ENCODE measurements at places on chromosomes 6 and 20. TPM values are rescaled to one million over a fixed set of nuclear protein-coding genes. Genes with fewer than 3 reads are reported as not detected.

Gene PYGB
- total RNA-seq = 128 TPM

Gene SLC17A2
- not detected for total RNA-seq

GRCh38 chr6:96811136-96811535, 26.1 kb downstream of the GPR63 start:
- no peak for DNase-seq

- DNase-seq = no peak
Observed at GRCh38 chr6:97133067-97133466, 149.9 kb downstream of the MMS22L start.

DNA sequence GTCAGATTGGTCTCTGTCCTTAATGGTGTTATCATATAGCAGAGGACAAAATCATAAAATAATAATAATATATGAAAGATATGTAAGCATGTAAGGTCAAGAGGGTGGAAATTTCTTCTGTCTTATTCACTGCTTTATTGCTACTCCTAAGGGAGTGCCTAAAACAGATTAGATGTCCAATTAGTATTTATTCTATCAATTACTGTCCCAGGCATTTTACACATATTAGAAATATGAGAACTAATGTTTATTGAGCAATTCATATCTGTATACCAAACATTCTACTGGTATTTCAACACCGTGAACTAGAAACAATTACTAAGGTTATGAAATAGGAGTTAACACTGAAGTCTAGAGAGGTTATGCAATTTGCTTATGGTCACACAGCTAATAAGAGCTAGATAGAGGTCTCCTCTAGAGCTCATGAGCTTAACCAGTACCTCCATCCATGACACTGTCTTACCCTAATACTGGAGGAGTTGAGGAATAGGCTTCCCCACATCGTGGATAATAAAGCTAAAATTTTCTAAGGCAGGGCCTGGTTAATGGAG, 302.3 kb downstream of the PLCB1 start:
- DNase-seq = no peak

DNA sequence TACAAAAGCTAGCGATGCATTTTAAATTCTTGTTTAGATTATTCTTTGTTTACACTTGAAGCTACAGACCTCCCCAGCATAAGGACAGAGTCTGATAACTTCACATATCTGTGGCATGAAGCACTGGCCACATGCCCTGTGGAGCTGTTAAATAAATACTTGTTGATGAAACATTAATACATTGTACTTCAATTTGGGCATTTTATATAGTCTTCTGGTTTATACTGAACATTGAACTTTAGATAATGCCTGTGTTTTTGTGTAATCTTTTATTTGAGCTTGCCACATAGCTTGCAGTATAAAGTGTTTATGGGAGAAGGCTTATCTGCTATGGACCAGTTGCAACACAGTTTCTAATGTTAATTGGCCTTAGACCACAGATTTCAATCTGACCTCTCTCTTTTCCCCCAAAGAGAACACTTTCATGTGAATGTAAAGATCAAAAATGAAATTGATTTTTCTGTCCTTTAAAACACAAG, 48.2 kb downstream of the FRK start:
- no peak for DNase-seq

GRCh38 chr20:61045876-61046585, 206.0 kb upstream of the CDH4 start:
- no peak for DNase-seq

DNA sequence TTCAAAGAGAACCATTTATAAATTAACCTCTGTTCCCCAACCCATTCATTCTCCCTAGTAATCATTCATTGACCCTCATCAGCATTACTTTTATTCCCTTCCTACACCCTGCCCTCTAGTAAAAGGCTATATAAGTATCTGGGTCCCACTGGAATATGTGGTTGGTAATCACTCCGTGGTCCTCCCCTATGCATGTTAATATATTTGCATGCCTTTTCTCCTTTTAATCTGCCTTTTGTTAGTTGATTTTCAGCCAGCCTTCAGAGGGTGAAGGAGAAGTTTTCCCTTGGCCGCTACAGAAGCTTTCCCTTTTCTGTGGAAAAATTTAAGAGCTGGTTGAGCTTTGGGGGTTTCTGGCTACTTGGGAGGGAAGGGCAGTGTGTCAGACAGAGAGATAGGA, 585.6 kb downstream of the UTRN start:
- DNase-seq = no peak

- no peak for DNase-seq
Observed at GRCh38 chr6:148336901-148337300, 5.7 kb upstream of the SASH1 start.

DNA sequence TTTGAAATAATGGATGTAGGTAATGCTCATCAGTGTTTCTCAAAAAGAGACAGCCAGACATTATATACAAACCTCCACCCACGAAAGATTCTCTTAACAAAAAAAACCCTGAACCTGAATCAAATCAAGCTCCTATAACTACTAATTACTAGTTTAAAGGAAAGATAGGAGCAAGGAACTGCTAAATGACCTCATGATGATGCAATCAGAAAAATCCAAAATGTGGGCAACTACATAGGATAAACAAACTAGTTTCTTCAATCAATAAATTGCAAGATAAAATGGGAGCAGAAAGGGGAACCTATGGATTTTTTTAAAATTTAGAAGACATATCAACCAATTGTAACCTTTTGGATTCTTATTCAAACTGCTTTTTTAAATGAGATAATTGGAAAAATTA, 43.2 kb upstream of the TMEM30A start:
- no peak for DNase-seq

GRCh38 chr6:128290221-128290620, 230.2 kb downstream of the PTPRK start:
- no peak for DNase-seq

DNA sequence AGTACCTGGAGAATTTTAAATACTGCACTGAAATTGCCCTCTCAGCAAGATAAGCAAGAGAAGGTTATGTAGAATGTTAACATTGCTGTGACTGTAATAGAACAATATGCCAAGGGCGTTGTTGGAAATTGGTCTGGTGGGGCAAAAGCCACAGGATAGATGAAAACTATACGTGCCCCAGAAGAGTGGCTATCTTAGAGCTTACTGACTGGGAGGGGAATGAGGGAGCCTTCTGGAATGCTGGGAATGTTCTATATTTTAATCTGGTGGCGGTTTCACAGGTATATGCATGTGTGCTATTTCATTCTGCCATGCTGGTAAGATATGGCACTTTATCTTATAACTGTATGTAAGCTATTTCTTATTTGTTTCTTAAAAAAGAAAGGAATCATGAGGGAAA, 35.2 kb upstream of the YWHAB start:
- DNase-seq = no peak

DNA sequence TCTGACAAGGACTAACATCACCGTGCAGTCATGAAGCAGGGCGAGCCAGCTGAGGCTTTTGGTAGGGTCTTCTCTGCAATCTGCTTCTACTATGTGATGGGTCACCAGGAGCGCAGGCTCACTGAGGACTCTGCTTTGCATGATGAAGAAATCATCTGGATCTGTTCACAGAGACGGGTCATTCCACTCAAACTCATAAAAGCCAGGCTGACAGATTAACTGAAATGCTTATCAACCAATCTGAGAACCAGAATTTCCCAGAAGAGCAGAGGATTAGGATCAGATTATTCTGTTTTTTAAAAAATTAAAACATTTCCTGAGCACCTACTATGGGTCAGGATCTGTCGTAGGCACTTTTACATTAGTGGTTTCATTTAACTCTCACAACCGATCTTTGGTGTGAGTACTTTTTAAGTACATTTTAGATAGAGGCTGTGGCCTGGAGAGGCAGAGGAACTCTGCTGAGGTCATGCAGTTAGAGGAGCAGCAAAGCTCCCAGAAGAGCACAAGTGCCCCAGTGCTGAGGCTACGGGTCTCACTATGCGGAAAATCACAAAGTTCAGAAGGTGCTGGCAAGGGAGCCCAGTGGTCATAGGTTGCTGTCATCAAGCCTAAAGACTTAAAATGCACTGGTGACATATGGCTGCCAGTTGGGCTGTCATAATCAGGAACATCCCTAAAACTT, 109.1 kb downstream of the BACH2 start:
- no peak for DNase-seq

Gene STX11
- total RNA-seq = 16.0 TPM

Gene LY6G6C
- total RNA-seq = not detected

DNA sequence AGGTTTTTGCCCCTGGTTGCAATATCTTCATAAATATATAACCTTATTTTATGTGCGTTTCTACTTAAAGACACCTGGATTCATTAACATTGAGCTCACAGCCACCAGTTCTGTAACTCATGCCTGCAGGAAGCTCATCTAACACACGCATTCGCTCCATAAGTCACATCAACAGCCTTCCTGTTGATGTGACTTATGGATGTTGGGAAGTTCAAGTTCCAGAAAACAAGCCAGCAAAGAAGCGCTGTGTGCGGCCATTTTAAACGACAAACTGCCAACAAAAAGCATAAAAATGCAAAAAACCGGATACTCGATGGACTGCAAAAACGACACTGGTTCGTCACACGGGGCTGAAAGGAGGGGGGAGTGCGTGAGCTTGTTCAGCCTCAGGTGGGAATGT, 77.9 kb upstream of the NFATC2 start:
- no peak for DNase-seq

GRCh38 chr6:125363039-125363823, 61.5 kb upstream of the HDDC2 start:
- peak; percentile 61 for DNase-seq

GRCh38 chr20:43843096-43843964, 71.3 kb upstream of the TOX2 start:
- DNase-seq = peak; percentile 39

DNA sequence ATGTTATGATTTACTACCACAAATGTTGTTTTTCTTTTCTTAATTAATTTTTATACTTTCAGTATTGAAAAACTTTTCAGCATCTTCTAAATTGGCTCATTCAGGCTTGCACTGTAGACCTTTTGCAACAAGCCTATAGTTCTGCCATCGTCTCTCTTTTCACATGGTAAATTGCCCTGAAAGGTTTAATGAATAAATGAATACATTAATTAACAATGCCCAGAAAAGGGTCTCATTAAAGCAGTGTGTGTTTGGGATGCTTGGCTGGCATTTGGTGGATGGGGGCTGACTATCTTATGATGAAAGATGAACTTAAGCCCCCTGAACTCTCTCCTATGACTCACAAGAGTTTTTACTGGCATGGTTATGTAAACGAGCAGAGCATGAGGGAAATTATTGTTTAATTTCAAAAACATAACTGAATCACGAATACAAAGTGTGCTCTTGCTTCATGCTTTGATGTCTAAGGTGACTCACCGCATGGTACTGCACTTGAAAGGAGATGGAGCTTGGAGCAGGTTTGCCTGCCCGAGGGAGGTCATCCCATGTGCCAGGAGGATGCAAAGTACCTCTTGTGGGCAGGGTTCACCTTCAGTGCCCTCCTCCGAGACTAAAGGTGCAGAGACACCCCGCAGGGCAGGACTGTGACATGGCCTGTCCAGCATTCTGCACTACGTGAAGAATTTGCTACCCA, 13.8 kb upstream of the PCK1 start:
- no peak for DNase-seq

Gene FHL5
- total RNA-seq = not detected

Gene PCIF1
- total RNA-seq = 12.8 TPM

GRCh38 chr6:111686249-111686931, 80.7 kb upstream of the TRAF3IP2 start:
- DNase-seq = no peak

Gene APCDD1L
- 0.34 TPM for total RNA-seq

DNA sequence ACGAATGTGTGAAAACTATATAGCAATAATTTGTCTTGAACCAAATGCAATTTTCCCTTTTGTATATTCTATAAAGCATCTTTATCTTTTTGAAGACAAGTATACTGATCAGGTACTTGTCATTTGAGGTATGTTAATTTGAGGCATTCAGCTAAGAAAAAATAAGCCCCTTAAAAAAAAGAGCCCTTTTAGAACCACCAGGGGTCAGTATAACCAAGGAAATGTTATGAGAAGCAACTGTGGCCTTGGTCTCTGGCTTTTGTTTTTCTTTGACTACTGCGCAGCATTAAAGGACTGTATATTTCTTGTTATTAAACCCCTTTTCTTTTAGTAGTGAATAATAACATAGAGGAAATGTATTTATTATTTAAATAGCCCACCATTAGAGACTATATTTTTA, 43.1 kb downstream of the CD109 start:
- peak; percentile 72 for DNase-seq

GRCh38 chr6:111864138-111865048, 8.9 kb downstream of the FYN start:
- no peak for DNase-seq

DNA sequence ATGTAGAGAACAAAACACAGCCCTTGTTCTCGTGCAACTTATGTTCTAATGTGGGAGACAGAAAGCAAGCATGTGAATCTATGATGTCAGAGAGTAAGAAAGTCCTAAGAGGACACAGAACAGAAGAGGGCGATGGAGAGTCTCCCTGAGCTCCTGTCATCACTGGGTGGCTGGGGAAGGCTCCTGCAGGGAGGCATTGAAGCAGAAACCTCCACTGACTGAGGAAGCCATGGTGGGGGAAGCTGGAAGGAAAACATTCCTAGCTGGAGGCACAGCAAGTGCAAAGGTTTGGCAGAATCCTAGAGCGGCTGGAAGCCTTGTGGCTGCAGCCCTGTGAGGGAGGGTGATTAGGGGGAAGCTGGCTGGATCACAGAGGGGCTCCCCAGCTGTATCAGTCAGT, 248.0 kb downstream of the CDH26 start:
- no peak for DNase-seq

GRCh38 chr6:110039981-110040383, 61.9 kb downstream of the GPR6 start:
- no peak for DNase-seq

DNA sequence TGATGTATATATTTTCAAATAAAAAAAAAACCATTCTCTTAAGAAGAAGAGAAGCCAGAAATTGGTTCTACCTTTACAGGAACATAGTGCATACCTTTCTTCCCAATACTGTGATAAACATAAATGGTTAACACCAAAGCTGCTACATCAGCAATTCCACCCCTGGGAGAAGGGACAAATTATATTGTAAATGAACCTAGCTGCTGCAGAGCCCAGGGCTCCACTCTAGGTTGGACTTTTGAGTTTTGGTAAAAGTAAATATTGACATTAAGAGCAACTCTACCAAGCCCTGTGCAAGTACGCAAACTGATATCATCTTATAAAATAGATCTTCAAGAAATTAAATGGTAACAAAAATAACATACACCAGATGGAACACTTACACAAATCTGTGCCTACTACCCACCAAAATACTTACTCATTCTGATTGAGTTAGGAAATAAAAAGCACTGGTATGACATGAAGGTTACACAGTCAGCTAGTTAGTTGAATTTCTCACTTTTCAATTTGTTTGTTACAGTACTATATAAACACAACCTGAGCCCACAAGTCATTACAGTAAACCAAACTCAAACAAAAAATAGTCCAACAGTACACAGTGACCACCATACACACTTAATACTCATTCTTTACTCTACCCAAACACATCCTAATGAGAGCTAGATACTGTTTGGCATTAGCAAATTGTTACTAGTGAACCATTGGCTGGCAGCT, 223.3 kb upstream of the HEY2 start:
- no peak for DNase-seq

Gene RAD21L1
- not detected for total RNA-seq

Gene PDE7B
- total RNA-seq = 37.7 TPM

Gene SLA2
- total RNA-seq = not detected

- DNase-seq = no peak
Observed at GRCh38 chr6:1840491-1841121, 230.9 kb downstream of the FOXC1 start.
